Liver (tissue), 10 donors: ENCODE measurements at places on chromosomes 7 and 10. TPM values are rescaled to one million over a fixed set of nuclear protein-coding genes. Genes with fewer than 3 reads are reported as not detected.

PNLIPRP2 gene
- total RNA-seq: not detected

IMMP2L gene
- 7.3 TPM for total RNA-seq

HABP2 gene
- 247 TPM for total RNA-seq

TRRAP gene
- total RNA-seq: 13.9 TPM

TRPV5 gene
- total RNA-seq: under 0.01 TPM

C7orf25 gene
- total RNA-seq: 1.4 TPM

CBX3 gene
- 53.3 TPM for total RNA-seq

C10orf67 gene
- not detected for total RNA-seq

ZNF804B gene
- not detected for total RNA-seq

TAC1 gene
- not detected for total RNA-seq

JAKMIP3 gene
- total RNA-seq: 0.09 TPM

CTNNA3 gene
- total RNA-seq: 2.4 TPM

RBP3 gene
- total RNA-seq: not detected

MSS51 gene
- 1.4 TPM for total RNA-seq

CNTNAP2 gene
- 1.0 TPM for total RNA-seq

TMEM176A gene
- total RNA-seq: 346 TPM

PLEKHA1 gene
- 15.9 TPM for total RNA-seq

MPP7 gene
- 3.8 TPM for total RNA-seq

IQCE gene
- 5.9 TPM for total RNA-seq

LLCFC1 gene
- not detected for total RNA-seq

CRYGN gene
- total RNA-seq: under 0.01 TPM

TDRD1 gene
- 0.09 TPM for total RNA-seq

CPVL gene
- 39.0 TPM for total RNA-seq

HMX3 gene
- not detected for total RNA-seq

FKBP6 gene
- total RNA-seq: not detected

INPP5F gene
- total RNA-seq: 8.1 TPM

TRIM4 gene
- total RNA-seq: 23.0 TPM

ADAM8 gene
- total RNA-seq: 5.4 TPM

PROSER2 gene
- total RNA-seq: 6.5 TPM

GNGT1 gene
- not detected for total RNA-seq

CYP3A5 gene
- total RNA-seq: 21.9 TPM

ST7 gene
- total RNA-seq: 30.7 TPM

EPHA1 gene
- 12.0 TPM for total RNA-seq

PTF1A gene
- not detected for total RNA-seq

SCIN gene
- total RNA-seq: not detected

HOGA1 gene
- total RNA-seq: 21.8 TPM

STYXL1 gene
- 16.7 TPM for total RNA-seq

PNLIPRP1 gene
- total RNA-seq: not detected

CYP2W1 gene
- total RNA-seq: 0.28 TPM

ITIH2 gene
- 598 TPM for total RNA-seq

FEZF1 gene
- not detected for total RNA-seq

FUOM gene
- total RNA-seq: 67.6 TPM

CCDC3 gene
- 6.5 TPM for total RNA-seq

ADCY1 gene
- 20.1 TPM for total RNA-seq

BEND7 gene
- total RNA-seq: 4.1 TPM

GRM3 gene
- 0.08 TPM for total RNA-seq

SFRP5 gene
- total RNA-seq: 3.6 TPM

AMPH gene
- total RNA-seq: 0.19 TPM

CCDC172 gene
- not detected for total RNA-seq

SSBP1 gene
- total RNA-seq: 68.0 TPM

SEMA3E gene
- not detected for total RNA-seq

ANXA8L1 gene
- total RNA-seq: 3.0 TPM

LRRC4 gene
- 2.7 TPM for total RNA-seq

LDB1 gene
- 51.9 TPM for total RNA-seq

OPALIN gene
- total RNA-seq: not detected

PAX4 gene
- not detected for total RNA-seq

ADARB2 gene
- total RNA-seq: 0.59 TPM

CACNB2 gene
- total RNA-seq: 1.0 TPM

ZNF467 gene
- total RNA-seq: 3.8 TPM
